ENCODE measurements at places on chromosomes 16 and 17.

- DNase-seq, result no peak
Measured at GRCh38 chr16:8641671-8642070, 20.2 kb downstream of the METTL22 start.

DNA sequence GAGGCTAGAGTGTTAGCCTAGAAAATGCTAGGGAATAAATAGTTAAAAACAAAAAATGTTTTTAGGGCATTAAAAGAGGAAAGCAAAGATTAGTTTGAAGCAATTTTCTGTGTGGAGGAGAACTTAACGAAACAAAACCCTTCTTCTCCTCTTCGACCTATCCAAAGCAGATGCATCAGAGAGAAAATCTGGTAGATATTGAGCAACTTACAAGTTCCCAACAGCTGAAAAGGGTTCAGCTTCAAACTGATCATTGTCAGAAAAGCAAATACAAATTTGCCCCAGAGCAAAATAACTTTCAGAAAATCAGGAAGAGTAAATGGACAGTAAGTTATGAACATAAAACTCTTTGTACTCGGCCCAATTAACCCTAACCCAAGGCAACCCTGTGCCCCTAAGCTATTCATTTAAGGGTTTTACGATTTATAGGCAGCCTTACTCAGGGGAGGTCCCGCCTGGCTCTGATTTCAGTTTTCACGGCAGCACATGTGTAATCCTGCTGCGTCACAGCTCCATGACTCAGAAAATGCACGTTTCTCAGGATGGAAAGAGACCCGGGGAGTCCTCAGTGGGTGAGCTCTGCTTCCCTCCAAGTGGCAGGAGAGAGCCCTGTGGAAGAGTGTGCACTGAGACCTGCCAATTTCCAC lies 405.7 kb upstream of the SALL1 start:
- no peak for DNase-seq

- no peak for DNase-seq
Measured at GRCh38 chr16:17134586-17134985, 336.2 kb downstream of the XYLT1 start.

DNA sequence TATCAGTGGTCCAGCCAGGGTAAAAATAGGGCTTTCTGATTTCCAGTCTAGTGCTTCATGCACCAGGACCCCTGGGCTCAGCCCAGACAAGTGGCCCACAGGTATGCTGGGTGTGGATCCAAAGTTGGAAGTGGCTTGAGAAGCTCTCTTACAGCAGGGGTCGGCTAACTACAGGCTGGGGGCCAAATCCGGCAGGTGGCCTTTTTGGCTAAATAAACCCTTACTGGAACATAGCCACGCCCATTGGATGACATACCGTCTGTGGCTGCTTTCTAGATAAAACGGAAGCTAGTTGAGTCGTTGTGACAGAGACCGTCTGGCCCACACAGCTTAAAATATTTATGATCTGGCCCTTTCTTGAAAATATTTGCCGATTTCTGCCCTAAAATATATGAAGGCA lies 119.0 kb upstream of the CDC42EP4 start:
- no peak for DNase-seq

GRCh38 chr16:20260215-20261009 lies 66.9 kb downstream of the GP2 start:
- DNase-seq, result no peak

DNA sequence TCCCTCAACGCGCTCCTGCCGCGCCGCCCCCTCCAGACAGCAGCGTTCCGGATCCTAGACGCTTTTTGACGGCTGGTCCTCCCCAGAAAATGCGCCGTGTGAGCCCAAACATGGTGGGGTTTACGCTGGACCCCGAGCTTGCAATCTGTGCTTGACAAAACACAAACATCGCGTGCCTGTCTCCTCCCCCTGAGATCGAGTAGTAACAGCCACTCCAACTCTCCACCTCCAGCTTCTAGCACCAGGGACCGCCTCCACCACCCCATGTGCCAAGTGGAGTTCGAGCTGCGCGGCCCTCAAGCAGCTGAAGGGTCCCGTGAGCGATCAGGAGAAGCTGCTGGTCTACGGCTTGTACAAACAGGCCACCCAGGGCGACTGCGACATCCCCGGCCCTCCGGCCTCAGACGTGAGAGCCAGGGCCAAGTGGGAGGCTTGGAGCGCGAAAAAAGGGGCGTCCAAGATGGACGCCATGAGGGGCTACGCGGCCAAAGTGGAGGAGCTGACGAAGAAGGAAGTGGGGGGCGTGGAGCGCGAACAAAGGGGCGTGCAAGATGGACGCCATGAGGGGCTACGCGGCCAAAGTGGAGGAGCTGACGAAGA lies 656 bp upstream of the GEMIN4 start:
- DNase-seq, result no peak

DNA sequence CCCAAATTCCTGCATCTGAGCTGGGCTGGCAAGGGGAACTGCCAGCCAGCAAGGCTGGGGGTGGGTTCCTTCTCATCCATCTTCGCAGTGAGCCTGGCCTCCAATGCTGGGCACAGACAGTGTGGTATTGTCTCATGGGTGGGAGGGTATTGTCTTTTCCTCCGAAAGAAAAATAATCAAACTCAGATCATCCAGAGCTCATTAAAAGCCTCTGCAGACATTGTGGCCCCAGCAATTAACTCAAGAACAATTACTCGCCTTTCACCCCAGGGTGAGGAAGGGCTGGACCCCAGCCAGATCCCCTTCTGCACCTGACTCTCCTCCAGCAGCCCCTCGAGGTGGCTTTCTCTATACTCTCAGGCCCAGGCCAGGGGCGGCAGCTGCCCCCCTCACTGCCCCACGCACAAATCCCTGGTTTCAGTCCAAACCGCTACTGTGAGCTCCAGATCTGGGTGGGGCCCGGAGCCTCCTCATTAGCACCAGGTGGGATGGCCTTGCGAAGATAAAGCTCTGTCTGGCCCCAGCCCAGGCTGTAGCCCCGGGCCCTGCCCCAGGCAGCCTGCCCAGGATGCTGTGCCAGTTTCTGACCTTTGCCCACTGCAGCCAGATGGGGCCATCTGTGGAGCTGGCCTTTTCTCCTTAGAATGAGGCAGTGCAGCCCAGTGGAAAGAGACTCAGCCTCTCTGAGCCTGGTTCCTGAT lies 2.3 kb upstream of the KRT15 start:
- DNase-seq, result no peak

- no peak for DNase-seq
Measured at GRCh38 chr16:12573300-12573699, 230.4 kb downstream of the CPPED1 start.

All from T-helper 2 cell (primary cell).